ENCODE measurements at places on chromosomes 16 and 17.

- no peak for DNase-seq
These were observed 88.0 kb upstream of the MPHOSPH6 start for GRCh38 chr16:82257990-82258389.

- no peak for DNase-seq
These were observed 231.5 kb upstream of the ZFHX3 start for GRCh38 chr16:73279451-73279850.

GRCh38 chr17:49677134-49677932 is 564 bp downstream of the SPOP start:
- DNase-seq: peak; percentile 85

GRCh38 chr17:64502809-64503208 is 3.3 kb downstream of the DDX5 start:
- DNase-seq: no peak

GRCh38 chr17:62968445-62968923 is 2.4 kb downstream of the TANC2 start:
- DNase-seq: peak; percentile 97

DNA sequence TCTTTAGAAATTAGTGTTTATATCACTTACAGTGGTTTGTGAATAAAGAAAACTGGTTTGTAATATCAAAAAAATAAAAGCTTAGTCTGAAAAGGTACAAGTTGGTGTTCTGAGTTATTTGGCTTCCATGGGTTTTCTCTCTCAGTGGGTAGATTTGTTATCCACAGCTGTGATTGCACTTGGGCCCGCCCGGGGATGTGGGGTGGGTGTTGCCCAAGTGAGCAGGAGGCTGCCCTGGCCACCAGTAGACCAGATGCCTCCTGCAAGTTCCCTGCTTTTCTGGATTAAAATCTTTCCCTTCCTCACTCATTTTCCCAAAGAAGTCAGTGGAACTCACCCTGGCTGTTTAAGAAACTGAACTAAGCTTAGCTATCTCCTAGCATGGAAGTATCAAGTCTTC is 380.6 kb downstream of the RBFOX1 start:
- DNase-seq: no peak

GRCh38 chr16:57245472-57246113 is 534 bp downstream of the ARL2BP start:
- DNase-seq: no peak

- no peak for DNase-seq
These were observed 211.3 kb downstream of the CCDC182 start for GRCh38 chr17:57533684-57534305.
